ENCODE measurements at places on chromosomes 3 and 15.
A peak's percentile ranks its signal among the peaks of the same experiment; 100 is the strongest.

DNA sequence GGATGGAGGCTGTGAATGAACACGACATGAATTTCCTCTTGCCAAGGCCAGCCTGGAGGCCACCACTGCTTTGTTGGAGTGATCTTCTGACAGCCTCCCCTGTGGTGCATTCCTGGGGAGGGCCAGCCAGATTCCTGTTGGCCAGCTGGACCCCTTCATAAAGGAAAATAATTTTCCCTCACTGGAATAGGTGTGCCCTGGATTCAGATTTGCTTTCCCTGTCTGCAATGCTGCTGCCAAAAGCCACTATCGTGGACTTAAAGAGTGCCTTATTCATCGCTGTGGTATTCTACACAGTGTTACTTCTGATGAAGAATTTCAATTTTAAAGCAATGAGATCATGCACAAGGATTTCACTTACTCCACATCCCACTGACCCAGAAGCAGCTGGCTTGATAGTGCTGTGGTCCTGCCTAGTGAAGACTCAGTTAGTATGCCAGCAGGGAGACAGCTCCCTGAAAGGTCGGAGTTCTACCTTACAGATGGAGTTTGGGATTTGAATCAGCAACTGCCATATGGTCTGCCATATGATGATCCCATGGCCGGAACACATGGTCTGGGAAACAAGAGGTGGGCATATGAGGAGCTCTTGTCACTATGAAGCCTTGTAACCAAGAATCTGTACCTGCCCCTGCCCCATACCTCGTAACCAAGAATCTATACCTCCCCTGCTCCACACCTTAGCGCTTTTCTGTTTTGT lies 145.2 kb downstream of the KLF13 start:
- DNase-seq = no peak

GRCh38 chr3:125055331-125055912 lies 375 bp downstream of the HEG1 start:
- DNase-seq = no peak

DNA sequence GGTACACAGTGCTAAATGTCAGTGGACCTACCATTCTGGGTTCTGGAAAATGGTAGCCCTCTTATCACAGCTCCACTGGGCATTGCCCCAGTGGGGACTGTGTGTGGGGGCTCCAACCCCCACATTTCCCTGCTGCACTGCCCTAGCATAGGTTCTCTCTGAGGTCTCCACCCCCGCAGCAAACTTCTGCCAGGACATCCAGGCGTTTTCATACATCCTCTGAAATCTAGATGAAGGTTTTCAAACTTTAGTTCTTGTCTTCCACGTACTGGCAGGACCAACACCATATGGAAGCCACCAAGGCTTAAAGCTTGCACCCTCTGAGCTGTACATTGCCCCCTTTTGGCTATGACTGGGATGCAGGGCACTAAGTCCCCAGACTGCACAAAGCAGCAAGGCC lies 788.2 kb upstream of the ALCAM start:
- no peak for DNase-seq

GRCh38 chr15:76982756-76983155 lies 12.2 kb upstream of the PSTPIP1 start:
- DNase-seq = no peak

DNA sequence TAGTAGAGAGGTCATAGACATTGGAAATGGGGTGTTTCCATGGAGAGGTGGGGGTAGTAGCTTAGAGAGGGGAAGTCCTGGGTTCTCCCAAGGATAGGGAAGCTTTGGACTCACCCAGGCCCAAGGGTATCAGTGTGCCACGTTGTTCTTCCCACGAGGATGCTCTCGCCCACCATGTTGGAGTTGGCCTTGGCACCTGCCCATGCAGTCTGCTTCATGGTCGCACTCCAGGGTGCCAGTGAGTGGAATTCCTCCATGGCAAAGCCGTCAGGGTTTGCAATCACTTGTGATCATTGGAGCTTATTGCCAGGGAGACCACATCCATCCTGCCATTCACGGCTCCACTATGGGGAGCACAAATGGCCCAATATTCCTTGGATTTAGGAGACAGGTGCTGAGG lies 60.6 kb downstream of the GRIP2 start:
- DNase-seq = no peak

DNA sequence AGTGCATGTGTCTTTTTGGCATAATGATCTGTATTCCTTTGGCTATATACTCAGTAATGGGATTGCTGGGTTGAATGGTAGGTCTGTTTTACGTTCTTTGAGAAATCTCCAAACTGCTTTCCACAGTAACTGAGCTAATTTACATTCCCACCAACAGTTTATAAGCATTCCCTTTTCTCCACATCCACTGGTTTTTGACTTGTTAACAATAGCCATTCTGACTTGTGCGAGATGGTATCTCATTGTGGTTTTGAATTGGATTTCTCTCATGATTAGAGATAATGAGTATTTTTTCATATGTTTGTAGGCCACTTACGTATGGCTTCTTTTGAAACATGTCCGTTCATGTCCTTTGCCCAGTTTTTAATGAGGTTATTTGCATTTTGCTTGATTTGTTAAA lies 117.7 kb downstream of the CHCHD4 start:
- no peak for DNase-seq

DNA sequence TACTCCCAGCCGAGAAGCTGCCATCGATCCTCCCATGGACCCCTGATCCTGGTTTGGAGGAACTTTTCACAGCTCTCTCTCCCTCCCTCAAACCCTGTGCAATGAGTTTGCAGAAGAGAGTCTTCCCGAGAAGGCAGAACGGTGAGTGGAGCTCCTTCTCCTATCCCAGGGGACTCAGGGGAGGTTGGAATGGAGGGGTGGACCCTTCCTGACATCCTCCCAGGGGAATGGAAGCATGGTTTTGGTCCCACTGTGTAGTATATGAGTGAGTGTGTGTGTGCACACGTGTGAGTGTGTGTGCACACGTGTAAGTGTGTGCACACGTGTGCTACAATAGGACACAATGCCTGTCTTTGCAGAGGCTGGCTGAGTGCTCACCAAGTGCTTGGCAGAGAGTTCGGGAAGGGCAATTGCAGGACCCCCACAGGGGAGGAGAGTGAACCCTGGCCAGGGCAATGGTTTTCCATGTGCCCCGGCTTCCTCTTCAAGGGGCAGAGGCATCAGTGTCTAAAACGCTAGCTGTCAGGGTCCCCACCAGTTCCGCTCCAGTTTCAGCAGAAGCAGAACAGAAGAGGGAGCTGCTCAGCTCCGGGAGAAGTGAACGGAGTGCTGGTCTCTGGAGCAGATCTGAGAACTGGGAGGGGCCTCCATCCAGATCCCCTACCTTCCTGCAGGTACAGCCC lies 13.8 kb upstream of the IL16 start:
- DNase-seq = no peak

GRCh38 chr3:120931593-120931992 lies 23.6 kb downstream of the STXBP5L start:
- no peak for DNase-seq

DNA sequence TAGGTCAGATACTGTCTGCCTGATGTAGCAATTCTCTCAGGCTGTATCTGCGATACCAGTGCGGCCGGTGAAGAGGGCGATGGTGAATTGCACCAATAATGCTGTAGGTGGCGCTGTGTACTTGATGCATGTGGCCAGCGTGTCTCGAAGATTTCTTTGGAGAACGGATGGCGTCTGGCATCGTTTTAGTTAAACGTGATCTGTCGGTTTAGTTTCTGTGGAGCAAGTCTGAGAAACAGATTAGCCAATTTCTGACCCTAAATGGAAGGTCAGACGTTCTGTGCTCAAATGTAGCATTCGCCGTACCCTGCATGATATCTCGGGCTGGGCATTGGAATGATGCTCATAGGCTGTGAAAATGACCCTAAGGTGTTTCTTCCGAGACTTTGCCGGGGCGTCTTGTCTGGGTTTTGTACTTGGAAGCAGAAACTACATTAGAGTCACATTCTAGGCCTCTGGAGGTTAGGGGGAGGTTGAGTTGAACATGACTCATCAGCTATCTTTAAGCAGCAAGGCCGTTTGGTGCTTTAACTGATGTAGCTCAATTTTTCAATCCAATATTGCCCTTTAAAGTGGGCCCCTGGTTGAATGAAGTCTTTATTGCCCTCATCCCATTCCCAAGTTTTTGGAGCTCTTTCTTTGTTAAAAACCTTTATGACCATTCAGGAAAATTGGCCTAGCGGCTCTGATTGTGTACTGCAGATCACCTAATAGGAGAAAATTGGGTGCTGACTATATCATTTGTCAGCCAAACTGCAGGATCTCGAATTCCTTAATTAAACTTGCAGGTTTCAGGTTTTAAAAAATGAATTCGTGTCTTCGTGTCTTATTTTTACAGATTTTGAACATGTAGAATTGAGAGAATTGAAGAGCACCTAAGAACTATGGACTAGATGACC lies 80.0 kb downstream of the SQOR start:
- DNase-seq = peak; percentile 72

- DNase-seq = no peak
Measured at GRCh38 chr15:64544450-64544849, 84.1 kb downstream of the ZNF609 start.

GRCh38 chr3:119357190-119357589 lies 63.0 kb downstream of the ARHGAP31 start:
- no peak for DNase-seq

GRCh38 chr3:27905625-27906024 lies 183.5 kb upstream of the EOMES start:
- DNase-seq = peak; percentile 52

DNA sequence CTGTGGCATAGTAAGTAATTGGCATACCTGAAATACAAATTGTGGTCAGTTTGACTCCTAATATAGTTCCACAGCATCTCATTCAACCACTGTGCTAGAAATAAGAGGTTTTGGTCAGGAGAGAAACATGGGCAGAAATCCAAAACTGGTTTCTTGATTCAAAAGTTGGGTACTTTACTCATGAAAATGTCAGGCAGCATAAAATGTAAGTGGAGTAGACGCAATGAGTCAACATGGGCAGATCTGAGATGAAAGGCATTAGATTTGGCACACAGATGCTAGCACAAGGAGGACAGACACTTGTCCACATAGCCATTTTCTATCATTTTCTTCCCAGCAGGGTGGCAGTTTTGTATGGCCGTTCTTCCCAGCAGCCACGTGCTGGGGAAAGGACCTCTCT lies 255.8 kb upstream of the CDIN1 start:
- no peak for DNase-seq

GRCh38 chr3:52149021-52149420 lies 5.2 kb downstream of the POC1A start:
- DNase-seq = no peak

DNA sequence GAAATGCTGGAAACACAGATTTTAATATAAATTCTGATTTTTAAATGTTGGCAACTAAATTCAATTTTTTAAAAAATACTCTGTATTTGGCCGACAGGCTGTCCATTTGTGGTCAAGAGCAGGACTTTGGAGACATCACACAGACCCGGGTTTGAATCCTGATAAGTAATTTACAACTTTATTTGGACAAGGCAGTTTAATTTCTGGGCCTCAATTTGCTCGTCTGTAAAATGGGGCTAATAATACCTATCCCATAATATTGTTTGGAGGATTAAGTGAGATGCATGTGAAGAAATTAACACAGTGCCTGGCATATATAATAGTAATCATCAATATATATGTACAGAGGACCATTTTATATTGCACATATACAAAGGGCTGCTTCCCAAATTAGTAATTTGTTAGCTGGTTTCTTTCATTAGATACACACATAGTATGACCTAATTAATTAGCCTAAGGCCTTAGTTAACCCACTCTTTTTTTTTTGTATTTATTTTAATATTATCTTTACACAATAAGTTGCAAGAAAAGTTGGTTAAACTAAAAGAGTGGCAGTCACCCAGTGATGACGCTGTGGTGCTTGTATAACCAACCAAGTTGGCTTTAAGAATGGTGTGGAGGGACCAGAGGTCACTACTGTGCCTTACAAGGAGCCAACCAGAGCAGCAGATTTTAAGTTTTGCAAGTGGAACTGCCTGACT lies 665 bp downstream of the PIGB start:
- peak; percentile 38 for DNase-seq

- no peak for DNase-seq
Measured at GRCh38 chr15:74664028-74664616, 31.7 kb downstream of the EDC3 start.

GRCh38 chr3:61985020-61985419 lies 388.3 kb downstream of the FEZF2 start:
- no peak for DNase-seq

DNA sequence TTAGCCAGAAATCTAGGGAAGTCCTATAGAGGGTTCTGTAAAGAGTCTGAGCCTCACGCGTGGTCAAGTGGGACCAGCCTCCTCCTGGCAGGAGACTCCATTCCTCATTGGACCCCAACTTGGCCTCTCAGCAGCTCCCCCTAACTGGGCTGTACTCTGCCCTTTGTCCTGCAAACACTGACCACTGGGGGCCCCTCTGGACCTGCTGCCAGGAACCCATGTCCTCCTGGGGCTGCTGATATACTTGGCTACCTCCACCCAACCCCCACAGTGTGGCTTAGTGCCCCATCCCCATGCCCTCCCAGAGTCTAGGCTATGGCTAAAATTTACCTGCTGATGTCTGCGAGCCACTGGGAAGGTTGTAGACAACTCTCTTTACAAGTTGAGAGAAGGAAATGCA lies 62.7 kb downstream of the UBP1 start:
- no peak for DNase-seq

- DNase-seq = no peak
Measured at GRCh38 chr3:171251835-171252234, 208.4 kb downstream of the TNIK start.

DNA sequence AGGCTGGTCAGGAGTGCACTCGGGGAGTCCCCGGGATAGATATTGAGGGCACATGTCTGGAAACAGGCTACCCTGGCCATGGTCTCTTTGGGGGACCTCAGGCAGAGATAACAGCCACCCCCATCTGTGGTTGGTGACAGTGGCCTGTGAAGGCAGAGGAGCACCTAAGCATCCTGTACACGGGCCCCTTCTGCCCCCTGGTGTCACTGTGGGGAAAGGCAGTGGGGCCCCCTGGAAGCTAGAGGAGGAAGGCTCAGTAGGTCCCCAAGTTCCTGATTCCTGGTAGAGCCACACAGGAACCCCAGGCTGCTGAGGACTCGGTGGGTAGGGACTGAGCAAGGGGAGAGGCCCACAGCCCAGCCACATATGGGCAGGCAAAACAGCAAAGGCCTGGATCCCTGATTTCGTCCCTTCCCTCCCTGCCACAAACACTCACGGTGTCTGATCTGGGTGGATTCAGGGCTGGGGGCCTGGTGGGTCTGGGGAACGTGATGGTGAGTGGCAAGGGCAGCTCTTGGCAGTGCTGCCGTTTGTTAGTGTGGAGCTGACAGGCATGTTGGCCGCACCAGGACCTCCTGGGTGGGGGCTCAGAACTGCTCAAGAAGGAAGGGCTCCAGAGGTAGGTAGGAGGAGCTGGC lies 14.1 kb upstream of the CXCR6 start:
- DNase-seq = peak; percentile 72

DNA sequence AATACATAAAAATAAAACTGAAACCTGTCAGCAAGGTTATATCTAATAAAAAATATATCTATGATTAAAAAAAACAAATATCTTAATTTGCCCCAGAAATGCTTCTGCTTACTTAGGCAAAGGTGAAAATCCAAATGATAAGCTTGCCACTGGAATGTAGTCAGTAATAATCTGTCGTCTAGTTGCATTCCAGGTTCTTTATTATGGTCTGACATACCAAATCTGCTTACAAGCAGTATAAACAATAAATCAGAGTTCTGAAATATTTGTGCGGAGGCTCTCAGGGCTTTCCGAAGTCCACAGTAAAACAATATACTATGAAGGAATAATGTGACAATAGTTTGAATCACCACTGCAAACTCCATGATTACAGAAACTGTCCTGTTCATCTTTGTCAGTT lies 1133.5 kb downstream of the ROBO1 start:
- no peak for DNase-seq

All from activated CD4-positive, alpha-beta T cell treated with anti-CD3 and anti-CD28 coated beads, Interleukin-2, Interleukin-6, amounts not matched to agents 100 ng/mL and 50 ng/mL, durations not matched to agents 16 hours and 8 hours (primary cell).